ENCODE measurements at places on chromosomes 2 and 18. TPM values are rescaled to one million over a fixed set of nuclear protein-coding genes. Genes with fewer than 3 reads are reported as not detected.

DNA sequence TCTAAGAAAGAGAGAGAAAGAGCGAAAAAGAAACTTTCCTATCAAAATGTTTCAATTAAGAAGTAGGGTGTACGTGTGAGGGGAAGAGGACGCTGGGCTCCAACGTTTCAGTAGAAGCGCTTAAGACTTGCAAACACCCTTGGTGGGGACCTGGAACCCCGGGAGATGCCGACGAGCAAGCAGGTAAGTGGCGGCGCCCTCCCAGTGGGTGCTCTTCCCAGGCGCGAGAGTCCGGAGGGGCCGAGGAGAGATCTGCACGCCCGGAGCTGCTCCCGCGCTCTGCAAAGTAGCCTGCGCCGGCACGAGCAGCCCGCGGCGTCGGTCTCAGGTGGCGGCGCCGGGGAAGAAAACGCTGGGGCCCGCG is 678 bp upstream of the OTX1 start:
- no peak for DNase-seq

- DNase-seq, result no peak
Observed at GRCh38 chr2:181146171-181146570, 165.8 kb downstream of the UBE2E3 start.

DNA sequence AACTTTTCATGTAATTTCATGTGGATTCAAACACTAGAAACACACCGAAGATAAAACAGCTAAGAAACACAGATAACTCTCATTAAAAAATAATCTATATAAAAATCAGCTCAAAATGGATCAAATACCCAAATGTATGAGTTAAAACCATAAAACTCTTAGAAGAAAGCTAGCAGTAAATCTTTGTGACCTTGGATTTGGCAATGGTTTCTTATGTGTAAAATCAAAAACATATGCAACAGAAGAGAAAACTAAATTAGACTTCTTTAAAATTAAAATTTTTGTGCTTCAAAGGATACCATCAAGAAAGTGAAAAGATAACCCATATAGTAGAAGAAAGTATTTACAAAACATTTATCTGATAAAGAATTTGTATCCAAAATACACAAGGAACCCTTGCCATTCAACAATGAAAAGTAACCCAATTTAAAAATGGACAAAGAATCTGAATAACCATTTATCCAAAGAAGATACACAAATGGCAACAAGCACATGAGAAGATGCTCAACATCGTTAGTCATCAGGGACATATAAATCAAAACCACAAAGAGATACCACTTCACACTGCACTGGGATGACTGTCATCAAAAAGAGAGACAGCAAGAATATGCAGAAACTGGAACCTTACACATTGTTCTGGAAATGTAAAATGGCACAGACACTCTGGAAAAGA is 27.5 kb downstream of the GAREM1 start:
- DNase-seq, result no peak

GRCh38 chr2:6896930-6897759 is 19.6 kb downstream of the RSAD2 start:
- DNase-seq, result no peak

- DNase-seq, result no peak
Observed at GRCh38 chr2:193929131-193929530, 1727.9 kb upstream of the SLC39A10 start.

DNA sequence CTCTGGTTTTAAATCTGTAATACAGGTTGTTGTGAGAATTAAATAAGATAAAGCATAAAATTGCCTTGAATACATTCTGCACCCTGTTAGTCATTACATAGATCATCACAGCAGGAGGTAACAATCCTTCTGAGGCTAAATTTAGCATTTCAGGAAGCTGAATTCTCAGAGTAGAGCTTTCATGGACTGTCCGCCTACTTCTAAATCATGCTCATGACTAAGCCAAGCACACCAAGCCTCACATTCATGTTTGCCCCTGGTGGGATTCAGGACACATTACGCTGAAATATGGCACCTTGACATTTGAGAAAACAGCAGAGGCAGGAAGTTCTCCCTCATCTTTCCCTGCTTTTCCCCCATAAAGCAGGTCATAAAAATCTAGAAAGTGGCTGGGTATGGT is 16.6 kb upstream of the PIK3C3 start:
- no peak for DNase-seq

GRCh38 chr18:22739789-22740188 is 193.3 kb upstream of the RBBP8 start:
- DNase-seq, result no peak

The LYPD1 gene
- total RNA-seq, result 6.7 TPM

GRCh38 chr18:46163941-46164499 is 59.8 kb downstream of the HAUS1 start:
- DNase-seq, result no peak

DNA sequence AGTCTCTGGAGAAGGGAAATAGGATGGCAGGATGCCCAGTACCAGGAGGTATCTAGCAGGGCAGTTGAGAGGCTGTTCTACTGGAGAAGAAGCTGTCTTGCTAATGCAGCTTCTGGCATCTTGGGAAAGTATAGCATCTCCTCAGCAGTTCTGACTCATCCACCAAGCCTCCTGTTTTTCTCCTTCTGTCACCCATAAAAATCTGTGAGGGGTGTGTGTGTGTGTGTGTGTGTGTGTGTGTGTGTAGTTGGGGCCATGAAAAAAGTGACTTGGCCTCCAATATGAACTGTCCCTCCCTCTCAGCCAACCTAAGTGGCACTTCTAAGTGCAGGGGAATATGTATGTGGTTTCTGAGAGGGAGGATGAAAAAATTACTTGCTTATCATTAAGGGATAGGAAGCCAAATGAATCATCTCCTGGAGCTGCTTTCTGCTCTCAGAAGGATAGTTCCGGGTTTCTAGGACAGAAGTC is 83.9 kb downstream of the CBLN2 start:
- no peak for DNase-seq

DNA sequence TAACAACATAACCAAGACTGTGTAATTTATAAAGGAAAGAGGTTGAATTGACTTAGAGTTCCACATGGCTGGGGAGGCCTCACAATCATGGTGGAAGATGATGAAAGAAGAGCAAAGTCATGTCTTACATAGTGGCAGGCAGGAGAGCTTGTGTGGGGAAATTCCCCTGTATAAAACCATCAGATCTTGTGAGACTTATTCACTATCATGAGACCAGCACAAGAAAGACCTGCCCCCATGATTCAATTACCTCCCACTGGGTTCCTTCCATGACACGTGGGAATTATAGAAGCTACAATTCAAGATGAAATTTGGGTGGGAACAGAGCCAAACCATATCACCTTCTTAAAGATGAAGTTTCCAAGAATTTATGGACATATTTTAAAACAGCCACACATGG is 2.5 kb upstream of the IL36RN start:
- DNase-seq, result no peak

GRCh38 chr2:190862571-190862991 is 18.0 kb upstream of the GLS start:
- no peak for DNase-seq

- no peak for DNase-seq
Observed at GRCh38 chr2:182763311-182763912, 47.4 kb downstream of the DNAJC10 start.

GRCh38 chr18:10164271-10165071 is 250.7 kb downstream of the VAPA start:
- no peak for DNase-seq

- no peak for DNase-seq
Observed at GRCh38 chr2:145563741-145564615, 1044.1 kb upstream of the ZEB2 start.

- no peak for DNase-seq
Observed at GRCh38 chr2:204542982-204543608, 2.2 kb upstream of the PARD3B start.

The PSMA8 gene
- not detected for total RNA-seq

- no peak for DNase-seq
Observed at GRCh38 chr18:70195852-70196434, 9.5 kb downstream of the RTTN start.

GRCh38 chr2:219243291-219243761 is 1.9 kb downstream of the GLB1L start:
- DNase-seq, result no peak

DNA sequence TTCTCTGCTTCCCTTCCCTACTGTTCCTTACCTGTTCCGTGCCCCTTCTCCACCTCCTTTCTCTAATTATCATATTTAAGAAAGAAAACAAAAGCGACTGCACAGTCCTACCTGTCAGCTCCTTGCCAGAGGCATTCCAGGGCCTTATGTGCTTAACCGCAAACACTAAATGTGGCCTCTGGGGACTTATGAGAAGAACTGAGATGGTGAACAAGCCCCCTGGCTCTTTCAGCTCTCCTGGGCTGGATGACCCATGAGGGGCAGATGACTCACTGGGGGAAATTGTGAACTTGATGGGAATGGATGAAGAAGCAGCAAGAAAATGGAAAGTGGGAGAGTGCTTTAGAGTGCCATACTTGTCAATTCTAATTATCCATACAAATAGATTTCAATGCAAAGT is 106.3 kb upstream of the LYPD1 start:
- no peak for DNase-seq

The MROH2A gene
- not detected for total RNA-seq

DNA sequence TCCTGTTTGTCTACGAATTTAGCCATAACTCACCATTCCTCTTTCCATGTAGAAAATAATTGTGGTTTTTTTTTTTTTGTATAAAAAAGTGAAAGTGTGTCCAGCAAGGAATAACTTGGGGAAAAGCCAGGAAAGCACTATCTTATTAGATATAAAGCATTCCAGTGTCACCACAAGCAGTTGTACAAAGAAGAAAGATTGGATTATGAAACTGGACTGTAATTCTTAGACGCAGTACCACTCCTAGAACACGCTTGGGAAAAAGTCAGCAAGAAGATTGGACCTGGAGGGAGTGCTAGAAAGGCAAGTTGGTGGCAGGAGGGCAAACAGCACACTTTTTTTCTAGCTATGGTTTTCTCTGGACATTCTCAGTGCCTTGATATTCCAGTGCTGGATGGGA is 186.7 kb downstream of the PARD3B start:
- no peak for DNase-seq

GRCh38 chr2:65022189-65022588 is 33.0 kb downstream of the SLC1A4 start:
- no peak for DNase-seq

GRCh38 chr18:78726326-78727056 is 253.1 kb upstream of the SALL3 start:
- DNase-seq, result no peak

- DNase-seq, result no peak
Observed at GRCh38 chr2:1833726-1834125, 89.4 kb upstream of the PXDN start.

The AGFG1 gene
- total RNA-seq, result 59.3 TPM

- no peak for DNase-seq
Observed at GRCh38 chr2:46563186-46563585, 83.8 kb downstream of the TMEM247 start.

DNA sequence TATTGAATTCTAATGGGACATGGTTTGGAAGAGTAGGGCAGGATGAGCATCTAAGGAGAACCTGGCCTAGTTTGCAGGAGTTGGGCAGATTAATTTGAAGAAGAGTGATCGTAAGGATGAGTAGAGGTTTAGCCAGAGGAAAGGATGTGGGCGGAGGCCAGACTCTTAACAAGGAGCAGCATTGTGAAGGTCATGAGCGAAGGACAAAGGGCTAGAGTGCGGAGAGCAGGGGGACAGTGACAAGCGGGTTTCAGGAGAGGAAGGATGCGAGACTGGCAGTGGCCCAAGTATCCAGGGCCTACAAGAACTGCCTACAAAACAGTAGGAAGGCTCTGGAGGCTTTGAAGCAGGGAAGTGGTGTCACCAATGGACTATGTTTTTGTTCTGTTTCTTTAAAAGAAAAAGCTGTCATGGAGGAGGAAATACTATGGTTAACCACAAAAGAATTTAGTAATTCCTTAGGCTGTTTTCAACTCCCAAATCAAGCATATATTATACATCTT is 20.1 kb downstream of the SLC66A3 start:
- no peak for DNase-seq

DNA sequence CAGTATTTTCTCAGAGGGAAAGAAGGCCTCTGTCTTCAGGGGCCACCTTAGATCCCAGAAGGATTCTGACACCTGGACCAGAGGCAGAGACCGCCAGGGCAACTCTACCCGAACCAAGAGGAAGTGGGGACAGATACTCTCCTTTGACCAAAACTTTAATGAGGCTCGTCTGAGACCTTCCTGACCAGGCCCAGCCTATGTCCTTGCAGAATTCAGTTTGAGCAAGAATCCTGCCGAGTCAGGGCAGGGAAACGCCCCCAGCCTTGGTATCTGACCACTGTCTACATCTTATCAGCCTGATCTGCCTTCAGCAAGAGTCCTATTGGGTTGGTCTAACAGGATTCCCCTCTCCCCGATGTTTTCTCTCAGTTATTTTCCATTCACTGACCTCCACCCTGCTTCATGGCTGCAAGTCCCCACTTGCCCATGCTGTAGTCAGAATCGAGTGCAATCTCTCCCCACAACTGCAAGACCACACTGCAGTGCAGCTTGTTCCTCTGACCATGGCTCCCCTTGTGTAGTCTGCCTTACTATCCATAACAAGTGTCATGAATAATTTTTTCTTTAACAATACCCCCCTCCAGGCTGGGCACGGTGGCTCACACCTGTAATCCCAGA is 95.0 kb downstream of the MSH2 start:
- DNase-seq, result no peak

DNA sequence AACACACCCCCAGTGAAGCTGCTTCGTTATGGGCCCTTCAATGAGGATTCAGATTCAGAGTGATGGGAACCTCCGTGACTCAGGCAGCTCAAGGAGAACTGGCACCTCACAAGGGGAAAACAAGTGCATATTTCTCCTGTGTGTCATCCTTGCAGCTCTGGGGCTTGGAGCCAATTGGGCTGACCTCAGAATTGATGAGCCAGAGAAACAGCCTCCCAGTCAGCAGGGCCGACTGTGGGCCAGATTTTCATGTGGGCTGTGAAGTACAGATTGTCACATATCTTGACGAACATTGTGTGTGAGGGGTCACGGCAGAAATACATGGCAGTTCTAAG is 189.6 kb upstream of the SP5 start:
- DNase-seq, result peak; percentile 39

DNA sequence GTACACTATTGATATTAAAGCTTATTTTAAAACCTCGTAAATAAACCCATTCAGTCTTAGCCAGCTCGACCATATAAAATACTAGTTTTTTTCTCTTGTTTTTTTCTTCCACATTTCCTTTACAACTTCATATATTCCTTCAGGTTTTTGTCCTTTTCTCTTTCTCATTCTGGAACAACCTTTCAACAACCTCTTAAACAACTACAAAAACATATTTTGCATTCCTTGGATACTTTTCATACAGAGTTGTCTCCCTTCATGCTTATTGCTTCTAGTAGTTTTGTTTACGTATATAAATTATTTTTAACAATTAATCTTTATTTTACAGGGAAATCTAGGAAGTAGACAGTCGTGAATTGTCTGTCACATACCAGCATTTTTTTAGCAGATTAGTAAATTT is 41.2 kb downstream of the COMMD1 start:
- no peak for DNase-seq

The AFF3 gene
- total RNA-seq, result 14.4 TPM

- DNase-seq, result no peak
Observed at GRCh38 chr2:211868996-211869533, 669.5 kb downstream of the ERBB4 start.

DNA sequence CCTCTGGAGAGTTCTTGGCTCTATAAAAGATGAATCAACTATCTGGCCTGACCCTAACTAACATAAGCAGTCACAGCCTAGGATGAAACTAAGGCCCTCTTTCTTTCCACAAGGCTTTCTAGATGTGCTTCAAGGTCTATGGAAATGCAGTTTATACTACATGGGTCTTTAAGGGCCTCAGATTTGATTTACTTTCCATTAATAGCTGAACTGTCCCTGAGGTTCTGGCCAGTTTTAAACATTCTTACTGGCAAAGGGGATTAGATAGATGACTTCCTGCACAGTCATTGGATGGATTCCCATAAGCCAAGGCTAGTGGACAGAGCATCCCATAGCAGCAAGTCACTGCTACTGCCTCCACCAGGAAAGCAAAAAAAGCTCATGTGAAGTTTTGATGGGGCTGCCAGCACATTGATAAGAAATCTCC is 38.1 kb upstream of the LCLAT1 start:
- DNase-seq, result no peak

Measured in mesothelial cell of epicardium (in vitro differentiated cells).